COR-L47 (cell line): ENCODE measurements at places on chromosomes 3 and 15.

DNA sequence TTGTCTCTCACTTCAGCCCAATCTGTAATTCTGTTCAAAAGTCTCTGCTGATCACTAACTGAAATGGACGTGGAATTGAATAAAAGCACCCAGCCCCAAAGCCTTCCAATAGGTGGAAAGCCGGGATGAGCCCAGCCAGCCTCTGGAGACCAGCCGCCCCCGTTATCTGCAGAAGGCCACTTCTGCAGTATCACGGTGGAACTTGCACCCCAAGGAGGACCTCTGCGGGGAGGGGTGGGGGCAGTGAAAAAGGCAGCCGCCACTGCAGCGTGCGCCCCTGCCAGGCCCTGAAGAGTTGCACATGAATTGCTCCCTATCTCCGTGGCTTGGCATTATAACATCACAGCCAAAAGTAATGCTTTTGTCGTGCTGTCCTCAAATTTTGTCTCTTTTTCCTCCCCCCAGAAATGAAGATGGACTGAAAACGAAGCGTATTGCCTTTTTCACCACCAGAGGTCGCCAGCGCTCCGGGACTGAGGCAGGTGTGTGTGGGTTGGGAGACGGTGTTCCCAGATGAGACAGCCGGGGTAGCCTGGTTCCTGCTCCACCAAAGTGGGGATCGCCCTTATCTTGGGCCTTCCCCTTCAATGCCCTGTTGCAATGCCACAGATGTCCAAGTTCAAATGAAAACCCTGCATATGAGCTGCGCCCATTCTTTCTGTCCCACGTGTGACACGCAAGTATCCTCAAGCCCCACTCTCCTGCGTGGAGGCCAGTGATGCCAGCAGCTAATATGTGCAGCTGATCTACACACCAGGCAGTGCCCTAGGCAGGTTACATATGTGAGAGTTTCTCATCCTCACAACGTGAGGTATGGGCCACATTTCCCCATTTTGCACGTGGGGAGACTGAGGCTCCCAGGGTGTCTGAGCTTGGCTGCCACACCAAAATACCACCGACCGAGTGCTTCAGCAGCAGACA lies 96.0 kb downstream of the LRRK1 start:
- DNase-seq: peak; percentile 21

DNA sequence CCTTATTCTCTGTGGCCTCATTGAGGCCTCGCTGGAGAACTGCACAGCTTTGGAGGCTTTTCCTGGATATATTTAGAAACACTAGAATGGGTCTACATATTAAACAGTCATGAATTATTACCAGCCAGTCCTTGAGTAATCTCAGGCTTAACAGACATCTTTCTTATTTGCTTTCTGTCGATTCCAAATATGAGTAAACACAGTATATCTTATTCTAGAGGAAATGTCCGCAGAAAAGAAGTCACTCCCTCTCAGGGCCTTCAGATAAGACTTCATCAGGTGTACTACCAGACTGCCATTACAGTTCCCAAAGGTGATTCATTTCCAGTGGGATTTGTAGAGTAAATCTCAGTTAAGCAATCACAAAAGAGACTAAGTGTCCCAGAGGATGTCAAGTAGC lies 310.7 kb downstream of the RBMS3 start:
- no peak for DNase-seq

GRCh38 chr3:149142682-149143081 lies 13.2 kb downstream of the HPS3 start:
- DNase-seq: no peak

DNA sequence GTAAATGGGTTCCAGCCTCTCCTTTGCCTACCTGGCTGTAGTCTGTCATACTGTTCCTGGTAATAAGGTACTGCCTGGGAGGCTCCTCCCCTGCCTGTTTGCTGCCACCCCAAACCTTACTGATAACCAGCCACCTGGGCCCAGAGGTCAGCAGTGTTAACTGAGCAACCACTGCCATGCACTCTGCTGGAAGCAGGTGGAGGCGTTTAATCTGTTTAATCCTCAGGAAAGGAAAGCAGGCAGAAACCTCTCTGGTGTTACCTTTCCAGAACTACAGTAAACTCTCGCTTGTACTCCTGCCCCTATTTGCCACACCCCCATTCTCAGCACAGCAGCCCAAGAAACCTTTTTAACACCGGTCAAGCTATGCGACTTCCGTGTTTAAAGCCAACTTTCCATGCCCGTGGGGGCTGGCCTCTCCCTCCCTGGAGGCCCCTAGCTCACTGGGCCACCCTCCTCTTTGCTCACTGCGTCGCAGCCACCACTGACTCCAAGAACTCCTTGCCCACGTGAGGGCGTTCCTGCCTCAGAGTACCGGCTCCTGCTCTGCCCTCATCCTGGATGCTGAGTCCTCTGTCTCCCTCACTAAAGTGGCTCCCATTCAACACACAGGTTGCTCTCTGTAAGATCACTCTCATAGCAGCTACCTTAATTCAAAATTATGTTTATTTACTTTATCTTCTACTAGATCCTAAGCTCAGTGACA lies 8.3 kb downstream of the BDH1 start:
- DNase-seq: no peak

GRCh38 chr3:151315846-151316245 lies 774 bp downstream of the GPR87 start:
- DNase-seq: no peak

- no peak for DNase-seq
These were observed 123.3 kb downstream of the ALCAM start for GRCh38 chr3:105490045-105490444.

GRCh38 chr3:125160606-125161371 lies 51.8 kb downstream of the SLC12A8 start:
- no peak for DNase-seq

GRCh38 chr15:42151141-42151561 lies 5.3 kb downstream of the PLA2G4F start:
- no peak for DNase-seq

DNA sequence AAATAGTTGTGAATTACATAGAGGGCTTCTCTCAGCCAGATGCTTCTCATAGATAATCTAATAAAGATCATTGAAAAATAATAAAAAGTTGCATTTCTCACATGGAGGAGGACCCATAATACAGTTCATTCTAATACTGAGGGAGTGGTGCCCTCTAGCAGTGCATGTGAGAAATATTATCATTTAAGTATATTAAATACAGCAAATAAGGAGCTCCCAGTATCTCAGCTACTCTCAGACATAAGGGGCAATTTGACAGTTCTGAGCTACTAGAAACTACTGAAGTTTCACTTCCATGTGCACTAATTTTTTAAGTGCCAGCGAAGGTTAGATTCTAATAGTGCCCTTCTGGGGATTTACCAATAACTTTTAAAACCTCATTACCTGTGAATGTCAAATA lies 188.3 kb downstream of the IL5RA start:
- DNase-seq: no peak

DNA sequence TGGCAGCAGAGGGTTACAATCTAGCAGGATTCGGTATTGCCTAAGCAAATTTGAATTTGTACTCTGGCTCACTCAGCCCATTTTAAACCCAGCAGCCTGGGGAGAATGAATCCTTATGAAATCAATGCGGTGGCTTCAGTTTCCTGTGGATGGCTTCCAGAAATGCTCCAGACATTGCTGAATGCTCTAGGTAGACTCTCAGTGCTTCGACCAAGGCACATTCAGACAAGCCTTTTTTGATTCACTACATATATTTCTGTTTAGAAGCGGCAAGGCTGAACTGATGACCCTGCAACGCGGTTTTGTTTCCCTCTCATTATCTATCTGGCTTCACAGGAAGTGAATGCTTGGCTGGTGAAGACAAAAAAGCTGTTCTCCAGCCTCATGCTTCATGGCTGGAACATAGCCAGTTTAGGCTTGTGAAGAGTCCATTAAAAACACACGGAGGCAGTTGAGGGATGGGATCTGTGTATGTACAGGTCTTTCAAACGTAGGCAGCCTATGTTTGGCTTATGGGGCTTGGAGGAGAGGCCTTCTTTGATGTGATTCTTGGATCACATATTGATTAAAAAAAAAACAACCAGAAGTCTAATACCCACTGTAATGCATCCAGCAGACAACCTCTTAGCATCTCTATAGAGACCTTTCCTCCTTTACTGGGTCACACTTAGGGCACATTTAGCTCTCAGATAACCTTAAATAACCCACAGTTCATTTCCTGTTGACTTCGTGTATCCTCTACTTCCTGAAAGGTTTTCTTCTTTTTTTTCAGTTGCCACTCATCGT lies 400.2 kb upstream of the TBL1XR1 start:
- DNase-seq: peak; percentile 91

DNA sequence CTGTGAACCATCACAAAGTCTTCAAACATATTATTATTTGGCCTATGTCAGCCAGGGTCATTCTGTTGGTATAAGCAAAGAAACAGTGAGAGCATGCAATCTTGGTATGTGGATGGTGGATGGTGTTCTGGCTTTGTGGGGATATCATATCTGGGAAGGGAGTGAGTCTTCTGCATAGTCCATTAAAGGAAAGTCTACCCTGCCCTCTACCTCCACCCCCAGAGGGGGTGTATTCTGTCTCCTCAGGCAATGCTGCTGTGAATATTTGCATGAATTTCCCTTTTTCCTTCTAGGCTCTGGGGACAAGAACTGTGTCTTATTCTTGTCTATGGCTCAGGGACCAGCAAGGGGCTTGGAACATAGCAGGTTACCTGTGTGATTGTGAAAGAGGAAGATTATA lies 495.8 kb downstream of the PDCD6IP start:
- no peak for DNase-seq

GRCh38 chr3:176757429-176757828 lies 439.9 kb downstream of the TBL1XR1 start:
- no peak for DNase-seq

DNA sequence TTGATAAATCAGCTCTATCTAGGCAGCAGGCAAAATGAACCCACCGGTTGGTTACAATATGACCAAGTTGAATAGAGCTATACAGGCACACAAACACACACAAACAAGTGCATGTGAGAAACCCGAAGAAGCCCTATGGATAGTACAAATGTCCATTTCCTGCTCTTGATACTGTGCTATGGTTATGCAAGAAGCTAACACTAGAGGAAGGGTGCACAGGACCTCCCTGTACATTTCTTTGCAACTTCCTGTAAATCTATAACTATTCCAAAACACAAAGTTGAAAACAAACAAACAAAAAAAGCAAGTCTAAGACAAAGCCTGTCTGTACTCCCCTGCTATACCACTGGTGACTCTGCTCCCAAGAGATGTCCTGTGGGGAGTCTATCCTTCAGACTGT lies 8.2 kb upstream of the FAM240A start:
- DNase-seq: no peak

DNA sequence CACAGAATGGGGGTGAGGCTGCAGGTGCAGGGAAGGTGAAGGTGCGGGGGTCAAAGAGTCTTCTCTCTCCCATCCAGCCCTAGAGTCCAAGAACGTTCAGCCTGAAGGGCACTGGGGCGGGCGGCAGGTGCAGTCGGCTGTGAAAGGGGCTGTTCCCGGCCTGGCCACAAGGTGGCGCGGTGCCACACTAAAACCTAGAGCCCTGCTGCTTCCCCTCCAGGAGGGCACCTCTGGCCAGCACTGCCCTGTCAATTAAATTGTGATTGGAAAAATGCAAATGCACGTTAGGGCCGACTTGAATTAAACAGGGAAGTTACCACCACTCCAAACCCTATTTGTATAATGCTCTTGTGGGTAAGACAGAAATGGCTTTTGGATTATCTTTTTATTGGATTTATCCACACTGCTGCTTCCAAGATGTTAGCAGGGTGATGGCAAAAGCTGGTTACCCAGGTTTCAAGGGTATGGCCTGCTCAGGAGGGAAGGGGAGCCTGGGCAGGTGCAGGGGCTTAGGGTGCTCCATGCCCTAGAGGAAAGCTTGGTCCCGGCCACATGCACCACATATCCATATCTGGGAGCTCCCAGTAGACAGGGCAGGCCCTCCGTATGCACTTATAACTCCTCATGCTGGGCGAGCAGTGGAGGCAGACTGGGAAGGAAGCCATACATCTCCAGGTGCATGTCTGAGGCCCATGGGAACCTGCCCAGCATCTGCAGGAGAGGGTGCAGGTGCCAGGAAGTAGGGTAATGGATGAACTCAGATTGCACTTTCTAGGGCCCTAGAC lies 119.8 kb downstream of the ADCY5 start:
- peak; percentile 83 for DNase-seq

DNA sequence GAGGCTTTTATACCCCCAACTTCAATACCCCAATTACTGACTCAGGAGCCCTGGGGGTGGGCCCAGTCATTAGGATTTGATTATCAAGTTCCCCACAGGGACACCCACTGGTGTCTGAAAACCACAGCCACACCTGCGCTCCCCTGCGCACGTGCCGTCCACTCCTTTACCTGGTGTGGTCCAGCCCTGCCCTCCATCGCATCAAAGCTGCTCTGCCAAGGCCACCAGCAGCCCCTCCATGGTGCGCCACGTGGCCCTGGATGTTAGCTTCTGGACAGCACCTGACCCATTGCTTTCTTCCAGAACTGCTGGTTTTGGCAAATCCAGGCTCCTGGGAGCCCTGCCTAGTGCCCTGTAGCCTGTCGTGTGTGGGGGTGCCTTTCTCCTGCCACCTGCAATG lies 136.3 kb downstream of the NSMCE3 start:
- no peak for DNase-seq

DNA sequence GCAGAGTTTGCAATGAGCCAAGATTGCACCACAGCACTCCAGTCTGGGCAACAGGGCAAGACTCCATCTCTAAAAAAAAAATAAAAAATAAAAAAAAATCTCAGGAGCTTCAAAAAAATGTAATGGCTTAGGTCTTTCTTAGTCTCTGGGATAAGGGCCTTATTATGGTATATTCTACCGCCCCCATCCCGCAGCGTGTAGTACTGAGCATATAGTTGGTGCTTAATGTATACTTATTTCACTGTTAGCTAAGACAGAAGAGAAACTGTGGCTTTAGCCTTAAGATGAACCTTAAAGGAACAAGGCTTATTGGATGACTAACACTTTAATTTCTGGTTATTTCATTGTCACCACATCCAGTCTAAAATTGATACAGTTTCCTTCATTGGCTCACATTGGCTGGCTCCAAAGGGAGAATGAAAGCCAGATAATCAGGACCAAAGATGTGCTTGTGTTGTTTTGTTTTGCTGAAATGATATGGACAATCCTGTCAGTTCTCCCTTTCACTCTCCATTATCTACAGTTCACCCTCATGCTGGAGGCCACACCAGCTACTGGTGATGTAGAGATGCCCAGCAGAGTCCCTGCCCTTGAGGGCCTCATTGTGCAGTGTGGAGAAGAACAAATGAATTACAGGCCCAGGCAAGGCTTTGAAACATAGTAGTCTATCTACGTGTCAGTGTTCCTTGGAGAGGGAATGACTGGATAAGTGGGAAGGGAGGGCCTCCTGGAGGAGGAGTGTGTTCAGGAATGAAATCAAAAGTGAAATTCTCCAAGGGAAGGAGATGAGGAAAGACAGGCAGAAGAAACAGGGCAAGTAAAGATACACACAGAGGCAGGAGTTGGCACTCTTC lies 17.4 kb upstream of the RAF1 start:
- DNase-seq: no peak

DNA sequence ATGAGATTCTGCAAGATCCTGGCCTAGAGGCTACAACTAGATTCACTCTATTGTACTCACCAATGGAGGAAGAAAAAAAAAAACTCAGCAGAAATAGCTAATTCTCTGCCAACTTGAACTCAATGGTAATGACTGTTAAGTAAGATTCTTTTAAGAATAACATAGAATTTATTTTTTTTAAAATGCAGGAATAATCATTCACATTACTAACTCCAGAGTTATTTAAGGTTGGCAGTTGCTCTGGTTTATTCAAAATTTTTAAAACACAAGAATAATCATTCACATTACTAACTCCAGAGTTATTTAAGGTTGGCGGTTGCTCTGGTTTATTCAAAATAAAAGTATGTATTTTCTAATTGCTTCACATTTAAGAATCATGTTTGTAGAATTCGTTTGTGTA lies 1071.9 kb downstream of the IGSF11 start:
- DNase-seq: no peak

- DNase-seq: peak; percentile 30
These were observed at the start of gene TNK2 for GRCh38 chr3:195907934-195908693. TSS of gene TNK2 (minus strand) at chr3:195908551. CDS start at chr3:195888588, 19,963 bp downstream.
